Activated CD8-positive, alpha-beta T cell treated with anti-CD3 and anti-CD28 coated beads for 36 hours (primary cell): ENCODE measurements at places on chromosomes 6 and 20. TPM values are rescaled to one million over a fixed set of nuclear protein-coding genes. Genes with fewer than 3 reads are reported as not detected.

The ECT2L gene
- not detected for total RNA-seq

The CGA gene
- total RNA-seq: not detected

The ELOVL2 gene
- not detected for total RNA-seq

The GPLD1 gene
- 0.72 TPM for total RNA-seq

The UNC93A gene
- not detected for total RNA-seq

The VIP gene
- not detected for total RNA-seq

The FBXO5 gene
- 44.0 TPM for total RNA-seq

The PRPH2 gene
- not detected for total RNA-seq

The PSORS1C1 gene
- total RNA-seq: not detected

The EFHC1 gene
- 2.1 TPM for total RNA-seq

The SLC4A11 gene
- total RNA-seq: 1.8 TPM

The ARMH2 gene
- total RNA-seq: 0.40 TPM

The NHSL1 gene
- 0.49 TPM for total RNA-seq

The CRISP2 gene
- total RNA-seq: not detected

The BEND6 gene
- not detected for total RNA-seq

The RNF182 gene
- total RNA-seq: not detected

The ZNF391 gene
- 2.8 TPM for total RNA-seq

The ADAT2 gene
- 35.9 TPM for total RNA-seq

The TFAP2C gene
- not detected for total RNA-seq

The CNR1 gene
- not detected for total RNA-seq

The CTCFL gene
- total RNA-seq: not detected

The SLC13A3 gene
- total RNA-seq: not detected

The ATP9A gene
- 0.65 TPM for total RNA-seq

The SCRT2 gene
- total RNA-seq: not detected

The NFS1 gene
- total RNA-seq: 40.8 TPM

The MOXD1 gene
- not detected for total RNA-seq

The LAMA2 gene
- total RNA-seq: 1.5 TPM

The TAPBP gene
- total RNA-seq: 179 TPM

The PI16 gene
- not detected for total RNA-seq

The TTK gene
- 36.8 TPM for total RNA-seq

The LBP gene
- not detected for total RNA-seq

The STX11 gene
- total RNA-seq: 20.7 TPM

The GCNT2 gene
- 2.7 TPM for total RNA-seq

The RPRD1B gene
- 29.1 TPM for total RNA-seq

The CD24 gene
- total RNA-seq: 1.4 TPM

The C6orf132 gene
- 0.18 TPM for total RNA-seq

The ZNF217 gene
- 51.3 TPM for total RNA-seq

The ECHDC1 gene
- 51.1 TPM for total RNA-seq

The LRFN2 gene
- total RNA-seq: not detected

The CLIC1 gene
- total RNA-seq: 346 TPM

The TP53TG5 gene
- total RNA-seq: not detected

The DNAH8 gene
- total RNA-seq: not detected

The DOK5 gene
- 1.3 TPM for total RNA-seq

The ASCC3 gene
- total RNA-seq: 50.2 TPM
